ENCODE measurements at places on chromosomes 6 and 20.

DNA sequence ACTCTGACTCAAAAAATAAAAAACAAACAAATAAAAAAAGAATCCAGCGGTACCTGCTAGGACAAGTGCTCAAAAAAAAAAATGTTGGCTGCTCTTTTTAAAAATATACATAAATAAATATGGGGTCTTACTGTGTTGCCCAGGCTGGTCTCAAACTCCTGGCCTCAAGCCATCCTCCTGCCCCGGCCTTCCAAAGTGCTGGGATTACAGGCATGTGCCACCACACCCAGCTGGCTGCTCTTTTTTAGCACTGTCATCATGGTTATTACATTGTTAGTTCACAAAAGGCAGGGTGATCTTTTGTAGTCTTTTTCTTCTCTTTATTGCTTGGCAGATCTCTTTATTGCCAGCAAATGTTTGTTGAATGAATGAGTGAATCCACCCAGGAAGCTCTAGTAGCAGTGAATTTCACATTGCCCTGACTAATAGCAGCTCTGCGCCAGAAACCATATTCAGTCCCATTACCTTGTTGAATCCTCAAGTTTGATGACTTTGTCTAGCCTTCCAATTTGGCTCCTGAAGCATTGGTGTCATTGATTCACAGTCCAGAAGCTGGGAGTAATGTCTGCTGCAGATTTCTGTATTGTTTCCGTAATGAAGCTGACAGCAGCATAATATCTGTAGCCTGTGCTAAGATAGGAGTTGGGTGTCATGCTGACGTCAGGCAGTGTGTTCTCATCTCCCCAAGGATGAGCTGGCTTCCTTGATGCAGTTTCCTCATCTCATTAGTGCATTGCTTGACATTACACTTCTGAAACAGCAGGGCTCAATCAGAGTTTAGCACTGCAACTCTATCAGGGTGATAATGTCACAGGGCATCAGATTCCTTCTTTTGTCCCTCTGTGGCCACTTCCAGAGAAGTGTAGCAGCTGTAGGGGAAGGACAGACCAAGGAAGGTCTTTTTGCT, 84.9 kb upstream of the TGM3 start:
- peak; percentile 100 for DNase-seq

DNA sequence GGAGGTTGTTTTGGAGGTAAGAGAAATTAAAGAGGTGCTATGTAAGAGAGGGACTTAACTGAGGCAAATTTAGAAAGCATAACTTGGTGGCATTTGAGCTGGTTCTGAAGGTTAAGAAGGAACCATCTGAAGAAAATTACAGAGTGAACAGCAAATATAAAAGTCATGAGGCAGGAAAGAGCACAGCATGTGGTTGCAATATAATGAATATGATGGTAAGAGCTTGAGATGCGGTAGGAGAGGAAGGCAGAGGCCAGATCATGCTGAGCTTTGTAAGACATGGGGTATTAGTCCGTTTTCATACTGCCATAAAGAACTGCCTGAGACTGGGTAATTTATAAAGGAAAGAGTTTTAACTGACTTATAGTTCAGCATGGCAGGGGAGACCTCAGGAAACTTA, 279.1 kb downstream of the UTRN start:
- no peak for DNase-seq

GRCh38 chr6:144036835-144037195, 28.8 kb upstream of the PLAGL1 start:
- no peak for DNase-seq

DNA sequence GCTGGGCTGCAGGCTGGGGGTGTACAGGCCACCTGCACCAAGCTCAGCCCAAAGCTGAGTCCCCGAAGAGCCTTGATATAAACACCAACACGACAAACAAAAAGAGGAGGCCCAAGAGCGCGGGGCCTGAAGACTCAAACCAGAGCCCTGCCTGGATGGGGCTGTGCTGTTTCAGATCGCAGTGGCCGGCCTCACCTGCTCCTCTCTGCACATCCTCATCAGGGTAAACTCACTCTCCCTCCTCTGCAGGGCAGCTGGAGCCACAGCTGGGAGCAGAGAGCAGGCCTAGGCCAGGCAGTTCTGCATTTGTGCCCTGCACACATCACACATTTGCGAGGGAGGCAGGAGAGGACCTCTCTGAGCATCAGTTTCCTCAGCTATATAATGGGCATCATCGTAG, 3.7 kb upstream of the RBM38 start:
- DNase-seq: no peak

GRCh38 chr6:118316796-118317384, 231.2 kb upstream of the PLN start:
- no peak for DNase-seq
